ENCODE measurements at places on chromosomes 7 and 10.
A peak's percentile ranks its signal among the peaks of the same experiment; 100 is the strongest.

DNA sequence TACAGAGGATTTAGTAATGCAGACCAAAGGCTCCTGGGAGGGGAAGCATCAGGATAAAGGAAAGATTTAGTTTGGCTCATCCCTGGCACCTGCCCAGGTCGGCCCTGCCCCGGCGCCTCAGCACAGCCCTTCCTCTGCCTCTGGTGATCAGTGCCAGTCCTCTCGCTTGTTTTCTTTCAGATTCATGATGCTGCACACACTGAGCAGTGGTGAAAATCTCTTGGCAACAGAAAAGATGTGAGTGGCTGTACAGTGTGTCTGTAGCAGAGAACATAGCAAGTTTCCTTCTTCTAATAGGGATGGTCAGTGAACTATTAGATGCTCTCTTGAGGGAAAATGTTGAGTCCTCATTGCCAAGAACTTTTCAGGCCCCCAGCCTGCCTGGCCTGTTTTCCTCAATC is 994.1 kb downstream of the KCNMA1 start:
- no peak overlapping the region for H3K4me3 ChIP-seq
- H3K27ac ChIP-seq, result no peak overlapping the region
- H3K36me3 ChIP-seq, result no peaks in the 10 kb centered on the region
- peaks cover 2% of the 10 kb centered on the region for H3K27me3 ChIP-seq
- DNase-seq, result no peak

DNA sequence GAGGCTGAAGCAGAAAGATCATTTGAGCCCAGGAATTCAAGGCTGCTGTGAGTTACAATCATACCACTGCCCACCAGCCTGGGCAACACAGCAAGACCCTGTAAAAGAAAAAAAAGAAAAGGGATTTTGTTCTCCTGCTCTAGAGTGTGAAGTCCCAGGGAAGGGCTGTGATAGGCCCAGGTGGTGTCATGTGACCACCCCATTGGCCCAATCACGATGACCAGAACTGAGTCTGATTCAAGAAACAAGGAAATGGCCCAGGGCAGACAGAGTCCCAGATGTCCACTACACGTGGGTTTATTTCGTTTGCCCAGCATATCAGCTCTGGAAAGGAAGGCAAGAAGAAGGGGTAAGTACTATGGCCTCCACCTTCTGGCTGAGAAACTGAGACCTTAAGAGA is 81.3 kb upstream of the CUX1 start:
- H3K4me1 ChIP-seq, result peaks cover 5% of the 10 kb centered on the region
- no peak for DNase-seq
- no peak overlapping the region for H3K27ac ChIP-seq

DNA sequence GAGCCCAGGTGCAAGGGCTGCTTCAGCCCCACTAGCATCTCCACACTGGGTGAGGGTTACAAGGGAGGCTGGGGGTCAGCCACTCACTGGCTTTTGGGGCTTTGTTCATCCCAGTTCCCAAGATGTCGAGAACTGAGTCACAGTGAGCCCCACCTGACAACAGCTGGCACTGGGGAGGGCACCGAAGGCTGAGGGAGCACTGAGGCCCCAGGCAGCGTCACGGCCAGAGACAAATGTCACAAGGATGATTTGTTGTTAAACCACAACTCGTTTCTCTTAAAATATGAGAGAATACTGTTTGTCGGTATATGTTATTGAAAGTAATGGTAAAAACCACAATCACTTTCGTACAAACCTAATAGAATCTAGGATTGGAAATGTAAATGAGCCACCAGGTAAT is 219.9 kb downstream of the CELF2 start:
- no peak overlapping the region for H3K4me3 ChIP-seq
- H3K36me3 ChIP-seq, result no peaks in the 10 kb centered on the region
- H3K27ac ChIP-seq, result no peak overlapping the region

DNA sequence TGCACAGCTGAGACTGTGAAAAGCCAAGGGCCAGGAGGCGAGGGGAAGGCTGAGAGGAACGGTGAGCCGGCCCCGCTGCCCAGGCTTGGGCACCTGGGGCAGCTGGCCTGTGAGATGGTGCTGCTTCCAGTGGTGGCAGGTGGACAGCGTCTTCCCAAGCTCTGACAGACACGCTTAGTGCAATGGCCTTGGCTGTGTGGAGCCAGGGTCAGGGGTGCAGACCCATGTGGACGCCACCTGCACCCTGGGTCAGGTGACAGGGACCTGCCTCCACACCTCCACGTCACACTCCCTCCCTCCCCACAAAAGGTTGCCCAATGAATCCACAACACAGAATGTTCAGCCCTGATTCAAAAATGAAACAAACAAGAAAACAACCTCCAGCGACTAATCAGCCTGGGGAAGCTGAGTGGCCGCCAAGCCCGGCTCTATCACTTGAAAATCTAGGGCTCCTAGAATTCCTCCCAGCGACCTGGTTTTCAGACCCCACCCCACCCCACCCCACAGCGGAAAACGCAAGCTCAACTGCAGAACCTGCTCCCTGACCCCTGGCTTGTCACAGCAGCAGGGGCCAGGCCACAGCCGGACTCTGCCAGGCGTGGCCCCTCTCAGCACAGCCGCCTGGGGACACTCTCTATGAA is 54.3 kb downstream of the PRKAG2 start:
- no peak overlapping the region for H3K27ac ChIP-seq
- DNase-seq, result no peak
- no peaks in the 10 kb centered on the region for H3K36me3 ChIP-seq

- no peaks in the 10 kb centered on the region for H3K36me3 ChIP-seq
- H3K4me1 ChIP-seq, result peaks cover 3% of the 10 kb centered on the region
- H3K4me3 ChIP-seq, result no peak overlapping the region
- DNase-seq, result no peak
Measured at GRCh38 chr10:93211991-93212390, 138.3 kb downstream of the CYP26A1 start.

- no peaks in the 10 kb centered on the region for H3K4me1 ChIP-seq
- H3K4me3 ChIP-seq, result no peak overlapping the region
- no peak for DNase-seq
- H3K27me3 ChIP-seq, result peaks cover 3% of the 10 kb centered on the region
- H3K36me3 ChIP-seq, result no peaks in the 10 kb centered on the region
Measured at GRCh38 chr7:55140221-55140940, 121.6 kb downstream of the EGFR start.

DNA sequence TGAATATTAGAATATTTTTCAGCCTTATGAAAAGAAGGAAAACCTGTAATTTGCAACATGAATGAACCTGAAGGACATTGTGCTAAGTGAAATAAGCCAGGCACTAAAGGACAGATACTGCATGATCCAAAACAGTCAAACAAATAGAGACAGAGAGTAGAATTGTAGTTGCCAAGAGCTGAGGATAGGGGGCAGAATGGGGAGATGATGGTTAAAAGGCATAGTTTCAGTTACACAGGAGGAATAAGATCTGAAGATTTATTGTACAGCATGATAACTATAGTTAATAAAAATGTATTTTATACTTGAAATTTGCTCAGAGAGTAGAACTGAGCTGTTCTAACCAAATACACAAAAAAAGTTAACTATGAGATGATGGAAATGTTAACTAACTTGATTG is 149.0 kb upstream of the TMEM106B start:
- no peaks in the 10 kb centered on the region for H3K4me1 ChIP-seq
- H3K27me3 ChIP-seq, result no peaks in the 10 kb centered on the region
- no peak overlapping the region for H3K4me3 ChIP-seq
- DNase-seq, result no peak
- H3K36me3 ChIP-seq, result no peaks in the 10 kb centered on the region

DNA sequence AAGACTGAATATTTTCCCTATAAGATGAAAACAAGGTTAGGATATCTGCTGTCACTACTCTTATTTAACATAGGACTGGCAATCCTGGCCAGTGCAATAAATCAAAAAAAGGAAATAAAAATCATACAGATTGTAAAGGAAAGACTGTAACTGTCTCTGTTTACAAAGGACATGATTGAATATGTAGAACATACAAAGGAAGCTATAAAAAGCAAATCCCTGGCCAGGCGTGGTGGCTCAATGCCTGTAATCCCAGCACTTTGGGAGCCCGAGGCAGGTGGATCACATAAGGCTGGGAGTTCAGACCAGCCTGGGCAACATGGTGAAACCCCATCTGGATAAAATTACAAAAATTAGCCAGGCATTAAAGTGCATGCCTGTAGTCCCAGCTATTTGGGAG is 15.8 kb downstream of the ZNF485 start:
- no peak overlapping the region for H3K27ac ChIP-seq
- H3K27me3 ChIP-seq, result peaks cover 2% of the 10 kb centered on the region
- no peaks in the 10 kb centered on the region for H3K4me1 ChIP-seq
- peaks cover 4% of the 10 kb centered on the region for H3K36me3 ChIP-seq
- H3K4me3 ChIP-seq, result no peak overlapping the region
- no peak for DNase-seq

GRCh38 chr10:120005207-120006201 is 113.0 kb downstream of the SEC23IP start:
- no peaks in the 10 kb centered on the region for H3K27me3 ChIP-seq
- no peaks in the 10 kb centered on the region for H3K36me3 ChIP-seq
- H3K4me1 ChIP-seq, result no peaks in the 10 kb centered on the region
- no peak overlapping the region for H3K4me3 ChIP-seq

- H3K4me3 ChIP-seq, result peak overlapping the region; percentile 67
- peaks cover 8% of the 10 kb centered on the region for H3K36me3 ChIP-seq
- peaks cover 25% of the 10 kb centered on the region for H3K4me1 ChIP-seq
- no peak for DNase-seq
- H3K27ac ChIP-seq, result no peak overlapping the region
Measured at GRCh38 chr10:100655760-100656421, 89.5 kb upstream of the PAX2 start.

GRCh38 chr7:69643708-69644445 is 45.6 kb downstream of the AUTS2 start:
- DNase-seq, result peak; percentile 30
- peaks cover 56% of the 10 kb centered on the region for H3K4me1 ChIP-seq
- peak overlapping the region; percentile 68 for H3K27ac ChIP-seq
- peaks cover 6% of the 10 kb centered on the region for H3K27me3 ChIP-seq
- no peak overlapping the region for H3K4me3 ChIP-seq

GRCh38 chr10:43299579-43299978 is 32.7 kb upstream of the RASGEF1A start:
- no peaks in the 10 kb centered on the region for H3K36me3 ChIP-seq
- H3K4me3 ChIP-seq, result no peak overlapping the region
- no peak for DNase-seq
- no peak overlapping the region for H3K27ac ChIP-seq

GRCh38 chr7:106795877-106796231 is 69.2 kb upstream of the PIK3CG start:
- peaks cover 1% of the 10 kb centered on the region for H3K27me3 ChIP-seq
- no peak overlapping the region for H3K27ac ChIP-seq
- H3K4me1 ChIP-seq, result no peaks in the 10 kb centered on the region
- peaks cover 16% of the 10 kb centered on the region for H3K36me3 ChIP-seq

- peak overlapping the region; percentile 61 for H3K4me3 ChIP-seq
- H3K27ac ChIP-seq, result no peak overlapping the region
- DNase-seq, result no peak
- H3K4me1 ChIP-seq, result peaks cover 20% of the 10 kb centered on the region
- H3K36me3 ChIP-seq, result peaks cover 10% of the 10 kb centered on the region
- peaks cover 6% of the 10 kb centered on the region for H3K27me3 ChIP-seq
Measured at GRCh38 chr10:24465124-24465874, 256.4 kb downstream of the KIAA1217 start.

- DNase-seq, result no peak
- H3K4me1 ChIP-seq, result peaks cover 16% of the 10 kb centered on the region
- no peaks in the 10 kb centered on the region for H3K36me3 ChIP-seq
- H3K4me3 ChIP-seq, result no peak overlapping the region
- no peak overlapping the region for H3K27ac ChIP-seq
Measured at GRCh38 chr7:34991938-34992840, 45.1 kb downstream of the DPY19L1 start.

GRCh38 chr7:35430547-35431153 is 176.8 kb upstream of the TBX20 start:
- H3K27ac ChIP-seq, result no peak overlapping the region
- H3K27me3 ChIP-seq, result peaks cover 4% of the 10 kb centered on the region
- peaks cover 12% of the 10 kb centered on the region for H3K36me3 ChIP-seq
- H3K4me1 ChIP-seq, result no peaks in the 10 kb centered on the region

DNA sequence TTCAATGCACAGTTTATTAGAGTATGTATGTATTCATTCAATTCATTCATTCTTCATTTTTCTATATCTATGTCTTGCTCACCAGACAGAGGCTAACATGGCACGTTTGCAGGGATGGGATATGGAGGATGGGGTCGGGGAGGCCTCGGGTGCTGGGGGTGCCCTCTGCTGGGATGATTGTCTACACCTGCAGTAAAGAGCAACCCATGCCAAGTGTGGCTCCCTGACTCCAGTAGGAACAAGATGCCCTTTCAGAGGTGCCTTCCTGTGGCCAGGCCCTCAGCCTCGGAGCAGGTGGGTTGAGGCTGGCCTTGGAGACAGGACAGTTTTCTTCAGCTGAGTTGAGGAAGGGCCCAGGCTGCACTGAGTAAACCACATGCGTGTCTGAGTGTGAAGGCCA is 157.2 kb downstream of the SH2D4B start:
- no peaks in the 10 kb centered on the region for H3K36me3 ChIP-seq
- peaks cover 5% of the 10 kb centered on the region for H3K27me3 ChIP-seq
- no peak overlapping the region for H3K4me3 ChIP-seq
- no peaks in the 10 kb centered on the region for H3K4me1 ChIP-seq

DNA sequence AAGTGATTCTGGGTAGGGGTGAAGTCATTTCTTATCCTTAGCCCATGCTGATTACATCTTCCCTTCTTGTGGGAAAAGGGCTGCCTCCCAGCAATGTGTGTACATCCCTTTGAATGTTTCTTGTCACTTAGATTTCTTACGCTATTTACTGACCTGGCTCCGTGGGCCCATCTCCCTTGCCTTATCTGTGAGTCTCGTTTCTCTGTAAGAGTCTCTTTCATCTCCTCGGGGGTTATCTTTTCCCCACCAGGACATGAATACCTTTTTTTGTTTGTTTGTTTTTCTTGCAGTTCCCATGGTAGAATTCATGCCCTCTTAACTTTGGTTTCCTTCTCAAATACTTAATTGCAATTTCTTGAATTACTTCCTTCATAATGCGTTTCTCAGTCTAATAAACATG is 107.7 kb downstream of the BAMBI start:
- no peak overlapping the region for H3K4me3 ChIP-seq
- H3K27ac ChIP-seq, result peak overlapping the region; percentile 28
- H3K36me3 ChIP-seq, result no peaks in the 10 kb centered on the region
- no peaks in the 10 kb centered on the region for H3K27me3 ChIP-seq

- DNase-seq, result no peak
- no peaks in the 10 kb centered on the region for H3K36me3 ChIP-seq
- H3K4me1 ChIP-seq, result no peaks in the 10 kb centered on the region
- H3K27me3 ChIP-seq, result no peaks in the 10 kb centered on the region
Measured at GRCh38 chr10:105585753-105586152, 944.7 kb downstream of the SORCS3 start.

GRCh38 chr7:140033779-140034363 is 28.9 kb downstream of the PARP12 start:
- H3K27ac ChIP-seq, result no peak overlapping the region
- H3K4me1 ChIP-seq, result peaks cover 21% of the 10 kb centered on the region
- no peak for DNase-seq
- no peak overlapping the region for H3K4me3 ChIP-seq

- H3K27ac ChIP-seq, result no peak overlapping the region
- no peak for DNase-seq
- no peaks in the 10 kb centered on the region for H3K36me3 ChIP-seq
Measured at GRCh38 chr10:83073472-83073871, 1065.8 kb upstream of the GHITM start.

Measured in endothelial cell (in vitro differentiated cells).